ENCODE measurements at places on chromosomes 7 and 10. TPM values are rescaled to one million over a fixed set of nuclear protein-coding genes. Genes with fewer than 3 reads are reported as not detected.

GRCh38 chr10:48932831-48933664 is 6.6 kb downstream of the LRRC18 start:
- H3K27ac ChIP-seq: no peak overlapping the region
- no peaks in the 10 kb centered on the region for H3K4me1 ChIP-seq
- H3K4me3 ChIP-seq: no peak overlapping the region
- no peaks in the 10 kb centered on the region for H3K36me3 ChIP-seq
- no peaks in the 10 kb centered on the region for H3K27me3 ChIP-seq
- DNase-seq: peak; percentile 1

DNA sequence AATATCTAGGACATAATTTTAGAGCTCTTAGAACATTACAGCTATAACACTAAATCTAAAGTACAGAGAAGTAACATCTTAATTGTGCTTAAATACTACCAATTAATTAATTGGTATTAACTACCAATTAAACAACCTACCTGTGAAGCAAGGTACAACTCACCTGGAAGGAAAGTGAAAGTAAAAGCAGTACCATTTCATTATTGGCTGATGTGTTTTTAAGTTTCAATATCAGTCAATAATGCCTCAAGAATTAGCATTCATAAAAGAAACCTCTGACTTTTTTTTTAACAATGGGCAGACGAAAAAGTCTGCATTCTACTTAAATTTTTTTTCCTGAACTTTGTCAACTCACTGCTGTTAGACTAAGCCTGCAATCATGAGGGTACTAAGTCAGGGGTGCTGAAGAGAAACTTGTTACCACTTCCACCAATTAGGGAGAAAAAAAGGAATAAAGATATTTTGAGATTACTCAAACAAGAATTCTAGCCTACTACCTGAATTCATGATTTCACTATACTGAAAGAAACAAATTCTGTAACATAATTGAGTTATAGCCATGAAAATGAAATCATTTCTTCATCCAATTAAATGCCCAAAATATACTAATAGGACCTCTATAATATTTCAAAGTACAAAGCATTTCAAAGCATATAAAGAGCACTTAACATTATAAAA is 19.9 kb downstream of the UPF2 start:
- no peaks in the 10 kb centered on the region for H3K36me3 ChIP-seq
- peaks cover 2% of the 10 kb centered on the region for H3K4me1 ChIP-seq
- no peaks in the 10 kb centered on the region for H3K27me3 ChIP-seq
- DNase-seq: no peak
- no peak overlapping the region for H3K27ac ChIP-seq

GRCh38 chr7:139068544-139069399 is 32.9 kb upstream of the ZC3HAV1L start:
- no peak overlapping the region for H3K27ac ChIP-seq
- no peak for DNase-seq
- H3K36me3 ChIP-seq: peaks cover 26% of the 10 kb centered on the region
- H3K4me3 ChIP-seq: no peak overlapping the region
- no peaks in the 10 kb centered on the region for H3K27me3 ChIP-seq

GRCh38 chr10:130358981-130359650 is 222.9 kb downstream of the GLRX3 start:
- no peaks in the 10 kb centered on the region for H3K36me3 ChIP-seq
- no peak overlapping the region for H3K4me3 ChIP-seq
- no peaks in the 10 kb centered on the region for H3K27me3 ChIP-seq
- no peak for DNase-seq

The CHST15 gene
- total RNA-seq: 39.7 TPM

DNA sequence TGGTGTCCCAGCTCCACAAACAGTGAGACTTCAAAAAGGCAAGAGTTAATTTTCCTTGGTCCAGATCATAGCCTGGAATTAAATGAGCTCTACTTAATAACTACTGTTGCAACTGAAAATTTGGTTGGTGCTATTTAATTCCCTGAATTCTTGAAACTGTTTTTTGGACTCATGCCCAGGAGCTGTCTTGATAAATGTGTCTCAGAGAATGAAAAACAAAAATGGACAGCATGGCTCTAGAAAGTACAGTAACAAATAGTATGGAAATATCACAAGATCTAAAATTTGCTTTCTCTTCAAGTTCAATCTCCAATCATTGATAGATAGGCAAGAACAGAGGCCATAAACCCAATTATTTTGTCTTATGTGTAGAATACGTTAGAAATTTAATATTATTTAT is 42.5 kb downstream of the CCDC71L start:
- no peaks in the 10 kb centered on the region for H3K36me3 ChIP-seq
- H3K27ac ChIP-seq: no peak overlapping the region
- no peaks in the 10 kb centered on the region for H3K4me1 ChIP-seq
- no peak for DNase-seq

DNA sequence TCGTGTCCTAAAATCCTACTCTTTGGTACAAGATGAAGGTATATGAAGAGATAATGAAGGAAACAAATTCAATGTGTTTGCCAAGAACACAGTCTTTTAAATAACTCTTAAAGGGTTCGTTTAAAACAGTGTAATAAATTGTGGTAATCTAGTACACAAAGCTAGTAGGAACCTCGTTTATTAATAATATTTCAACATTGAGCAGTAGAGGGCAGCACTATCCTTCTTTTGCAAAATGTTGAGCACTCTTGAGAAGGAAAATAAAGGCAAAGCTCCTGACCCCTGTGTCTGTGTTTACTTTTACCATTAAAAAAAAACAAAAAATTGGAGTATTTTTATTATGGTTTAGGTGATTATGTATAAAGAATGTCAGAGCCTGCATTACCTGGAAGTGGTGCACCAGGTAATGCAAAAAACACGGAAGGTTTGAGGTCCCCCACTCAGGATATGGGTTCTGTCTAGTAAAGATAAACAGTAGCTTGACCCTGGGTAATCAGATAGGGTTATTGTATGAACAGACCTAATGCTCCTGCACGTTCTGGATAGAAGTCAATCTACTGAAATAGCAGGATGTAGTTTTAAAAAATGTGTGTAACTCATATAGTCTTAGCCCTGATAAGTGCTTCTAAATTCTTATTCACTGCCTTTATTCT is 5.7 kb upstream of the GOT1 start:
- DNase-seq: no peak
- no peak overlapping the region for H3K27ac ChIP-seq
- H3K27me3 ChIP-seq: no peaks in the 10 kb centered on the region
- peaks cover 6% of the 10 kb centered on the region for H3K4me1 ChIP-seq

- H3K4me1 ChIP-seq: peaks cover 3% of the 10 kb centered on the region
- H3K27me3 ChIP-seq: no peaks in the 10 kb centered on the region
- no peaks in the 10 kb centered on the region for H3K36me3 ChIP-seq
Measured at GRCh38 chr7:35729061-35729783, 34.3 kb upstream of the HERPUD2 start.

- H3K27ac ChIP-seq: no peak overlapping the region
- H3K4me1 ChIP-seq: peaks cover 9% of the 10 kb centered on the region
- no peak overlapping the region for H3K4me3 ChIP-seq
- no peaks in the 10 kb centered on the region for H3K36me3 ChIP-seq
- H3K27me3 ChIP-seq: no peaks in the 10 kb centered on the region
Measured at GRCh38 chr10:122054048-122055025, 65.4 kb downstream of the TACC2 start.

The ATOH7 gene
- total RNA-seq: 0.16 TPM

DNA sequence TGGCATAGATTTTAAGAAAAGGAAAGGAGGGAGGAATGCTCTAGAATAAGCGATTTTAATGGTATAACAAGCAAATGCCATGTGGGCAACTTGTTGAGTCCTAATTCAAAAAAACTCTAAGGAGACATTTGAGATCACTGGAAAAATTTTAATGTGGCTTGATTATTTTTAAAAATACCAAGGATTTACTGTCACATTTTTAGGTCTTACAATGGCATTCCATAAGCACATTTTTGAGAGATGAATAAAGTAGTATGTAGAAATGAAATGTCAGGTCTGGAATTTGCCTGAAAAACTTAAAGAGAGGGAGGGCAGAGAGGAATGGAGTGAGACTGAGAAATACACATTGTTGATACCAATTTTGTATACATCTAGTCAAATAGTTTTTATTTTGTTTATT is 20.3 kb downstream of the NCAPG2 start:
- no peak overlapping the region for H3K4me3 ChIP-seq
- no peaks in the 10 kb centered on the region for H3K36me3 ChIP-seq
- H3K27me3 ChIP-seq: no peaks in the 10 kb centered on the region

GRCh38 chr7:54615537-54615936 is 73.4 kb downstream of the VSTM2A start:
- no peak overlapping the region for H3K4me3 ChIP-seq
- no peaks in the 10 kb centered on the region for H3K27me3 ChIP-seq
- no peak overlapping the region for H3K27ac ChIP-seq
- DNase-seq: no peak

DNA sequence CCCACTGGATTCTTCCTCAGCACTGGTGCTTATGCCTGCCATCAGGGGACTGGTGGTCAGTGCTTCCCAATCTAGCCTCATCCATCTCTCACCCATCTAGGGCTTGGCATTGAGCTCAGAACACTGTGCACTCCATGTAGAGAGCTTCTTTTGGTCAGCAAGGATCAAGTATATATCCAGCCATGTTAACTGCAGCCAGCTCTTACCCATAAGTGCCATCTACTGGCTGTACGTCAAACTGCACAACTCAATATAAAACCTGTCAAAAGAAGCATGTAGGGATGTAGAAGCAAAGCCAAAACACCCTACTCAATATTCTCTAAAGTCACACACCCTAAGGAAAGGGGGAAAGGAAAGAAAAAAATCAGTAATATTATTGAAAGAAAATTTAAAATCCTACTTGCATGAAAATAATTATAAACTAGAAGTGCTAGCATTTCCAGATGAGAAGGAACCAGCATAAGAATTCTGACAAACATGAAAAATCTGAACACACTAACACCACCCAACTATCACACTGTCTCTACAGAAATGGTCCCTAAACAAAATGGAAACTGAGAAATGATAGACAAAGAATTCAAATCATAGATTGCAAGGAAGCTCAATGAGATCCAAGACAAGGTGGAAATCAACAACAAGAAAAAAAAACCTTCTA is 531.1 kb upstream of the STEAP1 start:
- DNase-seq: no peak
- no peak overlapping the region for H3K27ac ChIP-seq
- H3K27me3 ChIP-seq: no peaks in the 10 kb centered on the region
- H3K4me3 ChIP-seq: no peak overlapping the region

GRCh38 chr7:144725070-144725469 is 110.8 kb downstream of the TPK1 start:
- DNase-seq: no peak
- H3K4me3 ChIP-seq: no peak overlapping the region
- no peak overlapping the region for H3K27ac ChIP-seq
- H3K27me3 ChIP-seq: no peaks in the 10 kb centered on the region
- peaks cover 2% of the 10 kb centered on the region for H3K4me1 ChIP-seq

GRCh38 chr7:4220011-4220410 is 462.1 kb upstream of the FOXK1 start:
- H3K4me1 ChIP-seq: no peaks in the 10 kb centered on the region
- H3K27ac ChIP-seq: no peak overlapping the region
- no peak overlapping the region for H3K4me3 ChIP-seq
- DNase-seq: no peak
- peaks cover 2% of the 10 kb centered on the region for H3K36me3 ChIP-seq
- no peaks in the 10 kb centered on the region for H3K27me3 ChIP-seq

All from kidney (tissue), 22 donors.